ENCODE measurements at places on chromosomes 1 and 21.

DNA sequence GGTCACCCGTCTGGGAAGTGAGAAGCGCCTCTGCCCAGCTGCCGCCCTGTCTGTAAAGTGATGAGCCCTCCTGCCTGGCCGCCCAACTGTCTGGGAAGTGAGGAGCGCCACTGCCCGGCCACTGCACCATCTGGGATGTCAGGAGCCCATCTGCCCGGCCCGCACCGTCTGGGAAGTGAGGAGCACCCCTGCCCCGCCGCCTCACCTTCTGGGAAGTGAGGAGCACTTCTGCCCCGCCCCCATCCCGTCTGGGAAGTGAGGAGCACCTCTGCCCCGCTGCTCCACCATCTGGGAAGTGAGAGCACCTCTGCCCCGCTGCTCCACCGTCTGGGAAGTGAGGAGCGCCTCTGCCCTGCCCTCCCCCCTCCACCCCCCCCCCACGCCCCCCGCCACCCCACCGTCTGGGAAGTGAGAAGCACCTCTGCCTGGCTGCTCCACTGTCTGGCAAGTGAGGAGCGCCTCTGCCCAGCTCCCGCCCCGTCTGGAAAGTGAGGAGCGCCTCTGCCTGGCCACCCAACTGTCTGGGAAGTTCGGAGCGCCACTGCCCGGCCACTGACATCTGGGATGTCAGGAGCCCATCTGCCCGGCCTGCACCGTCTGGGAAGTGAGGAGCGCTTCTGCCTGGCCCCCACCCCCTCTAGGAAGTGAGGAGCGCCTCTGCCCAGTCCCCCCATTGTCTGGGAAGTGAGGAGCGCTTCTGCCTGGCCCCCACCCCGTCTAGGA is 4.5 kb upstream of the ZZZ3 start:
- DNase-seq, result no peak

- no peak for DNase-seq
These were observed 10.7 kb downstream of the DDAH1 start for GRCh38 chr1:85454214-85454613.

DNA sequence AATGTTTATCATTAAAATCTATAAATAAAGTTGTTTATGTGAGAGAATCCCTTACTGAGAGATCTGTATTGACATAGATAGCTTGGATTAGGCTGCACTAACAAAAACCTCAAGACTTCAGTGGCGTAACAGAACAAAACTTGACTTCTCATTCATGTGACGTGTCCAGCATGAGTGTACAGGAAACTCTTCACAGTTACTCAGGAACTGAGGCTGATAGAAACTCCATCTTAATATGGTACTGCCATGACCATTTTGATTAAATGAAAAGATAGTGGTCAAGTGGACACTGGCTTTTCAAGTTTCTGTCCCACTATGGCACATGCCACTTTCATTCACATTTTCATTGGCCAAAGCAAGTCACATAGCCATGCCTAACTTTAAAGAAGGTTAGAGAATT is 3.7 kb downstream of the ST3GAL3 start:
- no peak for DNase-seq

GRCh38 chr1:229266832-229267500 is 3.9 kb upstream of the RAB4A start:
- no peak for DNase-seq

DNA sequence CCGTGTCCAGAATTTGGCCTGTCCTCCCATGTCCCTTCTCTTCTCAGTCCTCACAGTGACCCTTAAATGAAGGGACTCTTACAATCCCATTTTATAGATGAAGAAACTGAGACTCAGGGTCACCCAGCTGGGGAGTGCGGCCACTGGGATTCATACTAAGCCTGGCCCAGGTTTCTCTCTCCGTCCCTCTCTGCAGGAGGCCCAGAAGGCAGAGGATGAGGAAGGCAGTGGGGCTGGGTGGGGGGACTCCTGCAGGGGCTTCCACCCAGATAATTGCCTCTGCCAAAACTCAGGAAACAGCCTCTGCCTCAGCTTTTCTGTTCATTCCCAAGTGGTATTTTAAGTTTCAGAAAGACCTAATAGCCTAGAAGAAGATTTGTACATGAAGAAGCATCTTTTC is 299.8 kb downstream of the MATN1 start:
- no peak for DNase-seq

GRCh38 chr1:207414606-207415108 is 39.5 kb upstream of the CR2 start:
- DNase-seq, result no peak

GRCh38 chr1:207867136-207868109 is 43.5 kb downstream of the CD34 start:
- DNase-seq, result peak; percentile 57

DNA sequence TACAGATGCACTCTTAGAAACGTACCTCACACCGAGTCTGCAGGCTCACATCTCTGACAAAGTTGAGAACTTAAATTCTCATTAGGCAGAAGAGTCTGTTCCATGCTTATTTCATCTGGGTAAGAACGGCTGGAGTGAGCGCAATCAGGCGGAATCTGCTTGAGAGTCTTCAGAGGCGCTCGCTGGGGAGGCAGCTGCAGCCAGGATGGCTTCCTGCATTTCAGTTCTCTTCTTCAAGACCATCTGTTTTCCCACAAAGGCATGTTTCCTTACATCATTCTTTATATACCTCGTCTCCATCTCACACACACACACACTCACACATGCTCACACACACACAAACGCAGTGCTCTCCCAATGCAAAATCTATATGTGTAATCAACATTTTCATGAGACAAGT is 497.1 kb downstream of the AJAP1 start:
- no peak for DNase-seq

- no peak for DNase-seq
These were observed 408.4 kb downstream of the NTNG1 start for GRCh38 chr1:107549152-107549810.

DNA sequence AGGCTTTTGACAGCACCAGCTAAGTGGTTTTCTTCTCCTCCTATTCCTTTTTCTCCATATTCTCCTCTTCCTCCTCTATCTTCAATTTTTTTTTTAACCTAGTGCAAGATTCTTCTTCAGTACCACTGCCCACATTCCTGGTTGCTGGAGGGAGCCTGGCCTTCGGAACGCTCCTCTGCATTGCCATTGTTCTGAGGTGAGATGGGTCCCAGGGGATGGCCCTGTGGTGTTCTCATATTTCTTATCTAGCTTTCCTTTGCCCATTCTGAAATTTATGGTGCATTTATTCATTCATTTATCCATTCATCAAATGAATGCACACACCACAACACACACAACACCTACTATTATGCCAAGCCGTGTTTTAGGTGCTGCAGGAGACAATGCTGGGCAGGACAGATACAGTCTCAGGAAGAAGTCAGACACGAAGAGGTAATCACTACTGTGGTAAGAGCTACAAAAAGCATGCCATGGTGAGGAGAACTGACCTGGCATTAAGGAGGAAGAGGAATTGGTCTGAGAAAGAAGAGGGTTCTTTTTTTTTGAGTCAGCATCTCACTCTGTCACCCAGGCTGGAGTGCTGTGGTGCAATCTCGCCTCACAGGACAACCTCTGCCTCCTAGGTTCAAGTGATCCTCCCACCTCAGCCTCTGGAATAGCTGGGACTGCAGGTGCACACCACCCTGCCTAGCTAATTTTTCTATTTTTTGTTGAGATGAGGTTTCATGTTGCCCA is 47.5 kb upstream of the TDRD10 start:
- peak; percentile 51 for DNase-seq

DNA sequence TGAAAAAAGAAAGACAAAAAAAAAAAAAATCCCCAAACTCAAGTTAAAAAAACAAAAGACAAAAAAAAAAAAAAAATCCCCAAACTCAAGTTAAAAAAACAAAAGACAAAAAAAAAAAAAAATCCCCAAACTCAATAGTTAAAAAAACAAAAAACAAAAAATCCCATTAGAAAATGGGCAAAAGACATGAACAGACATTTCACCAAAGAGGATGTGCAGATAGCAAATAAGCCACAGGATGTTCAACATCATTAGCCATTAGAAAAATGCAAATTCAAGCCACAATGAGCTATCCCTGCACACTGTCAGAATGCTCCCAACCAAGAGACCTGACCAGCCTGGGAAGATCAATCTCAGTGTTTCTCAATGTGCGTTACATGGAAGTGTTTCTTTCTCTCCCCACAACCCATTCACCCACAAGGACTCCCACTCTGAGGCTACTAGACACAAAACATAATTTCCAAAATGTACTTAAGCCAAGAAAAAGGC is 33.9 kb downstream of the MRAP start:
- no peak for DNase-seq

DNA sequence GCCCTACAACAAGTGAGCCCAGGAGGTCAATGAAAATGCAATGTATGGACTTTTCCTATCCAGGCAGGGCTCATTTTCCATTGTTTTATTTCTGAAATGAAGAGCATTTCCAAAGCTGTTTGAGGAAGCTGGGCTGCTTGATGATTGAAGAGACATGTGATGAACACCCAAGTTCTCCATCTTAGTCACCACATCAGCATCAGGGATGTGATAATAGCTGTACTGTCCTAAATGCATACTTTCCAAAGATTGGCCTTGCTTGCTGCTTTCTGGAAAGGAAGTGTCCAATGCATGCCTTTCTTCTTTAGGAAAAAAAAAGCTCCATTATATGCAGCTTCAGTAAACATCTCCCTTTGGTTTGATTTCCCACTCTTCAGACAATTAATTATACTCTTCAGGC is 425.9 kb upstream of the RUNX1 start:
- DNase-seq, result no peak

GRCh38 chr1:116704278-116704677 is 36.7 kb upstream of the IGSF3 start:
- no peak for DNase-seq

DNA sequence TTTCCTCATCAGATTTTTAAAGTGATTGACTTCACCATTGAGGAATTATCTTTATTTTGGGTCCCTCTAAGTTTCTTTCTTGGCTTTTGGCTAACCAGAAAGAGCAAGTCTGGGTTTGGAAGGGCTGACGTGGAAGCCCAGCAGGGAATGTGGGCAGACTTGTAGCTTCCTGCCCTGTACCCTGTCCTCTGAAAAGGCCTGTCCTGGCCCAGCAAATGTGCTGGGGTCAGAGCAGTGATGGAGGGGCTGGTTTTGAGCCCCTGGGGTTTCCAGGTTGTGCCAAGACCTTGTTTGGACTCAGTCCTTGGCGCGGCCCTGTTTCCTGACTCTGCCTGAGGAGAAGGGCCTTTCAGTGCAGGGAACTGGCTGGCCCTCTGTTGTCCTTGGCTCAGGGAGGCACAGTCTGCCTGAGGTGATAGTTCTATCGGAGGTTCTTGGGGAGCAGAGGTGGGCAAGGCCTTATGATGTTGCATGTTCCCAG is 72.1 kb downstream of the UCK2 start:
- DNase-seq, result no peak

DNA sequence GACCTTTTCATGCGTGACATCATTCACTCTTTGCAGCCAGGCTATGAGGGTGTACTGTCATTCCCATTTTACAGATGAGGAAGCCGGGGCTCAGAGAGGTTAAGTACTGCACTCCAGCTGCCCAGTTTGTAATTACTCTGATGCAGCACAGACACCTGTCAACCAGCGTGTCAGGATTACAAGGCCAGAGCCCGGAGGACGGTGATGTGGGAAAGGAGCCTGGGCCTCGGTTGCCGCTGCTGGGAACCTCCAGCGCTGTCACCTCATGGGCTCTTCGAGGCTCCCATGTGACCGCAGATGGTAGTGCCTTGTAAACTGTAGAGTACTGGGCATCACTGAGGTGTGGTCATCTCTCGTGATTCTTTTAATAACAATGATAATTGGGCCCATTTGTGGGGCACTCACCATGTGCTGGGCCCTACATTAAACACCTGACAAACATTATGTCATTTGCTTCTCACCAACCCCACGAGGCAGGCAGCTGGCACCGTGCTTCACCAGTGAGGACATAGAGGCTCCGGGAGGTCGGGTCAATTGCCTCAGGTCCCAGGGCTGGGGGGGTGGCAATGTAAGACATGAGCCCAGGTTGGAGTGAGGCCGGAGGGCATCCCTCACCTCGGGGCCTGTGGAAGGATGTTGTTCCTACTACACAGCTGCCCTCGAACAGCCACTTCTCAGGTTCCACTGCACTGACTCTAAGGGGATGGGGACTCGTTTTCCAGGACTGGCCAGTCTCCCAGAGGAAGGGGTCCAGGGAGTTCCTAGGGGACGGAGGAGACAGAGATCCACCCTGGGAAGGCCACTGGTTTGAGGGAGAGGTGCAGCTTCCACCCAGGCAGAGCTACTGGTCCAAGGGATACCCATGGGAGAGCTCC is 42.8 kb upstream of the PADI1 start:
- DNase-seq, result no peak

GRCh38 chr1:206029484-206029883 is 5.8 kb upstream of the CTSE start:
- no peak for DNase-seq

DNA sequence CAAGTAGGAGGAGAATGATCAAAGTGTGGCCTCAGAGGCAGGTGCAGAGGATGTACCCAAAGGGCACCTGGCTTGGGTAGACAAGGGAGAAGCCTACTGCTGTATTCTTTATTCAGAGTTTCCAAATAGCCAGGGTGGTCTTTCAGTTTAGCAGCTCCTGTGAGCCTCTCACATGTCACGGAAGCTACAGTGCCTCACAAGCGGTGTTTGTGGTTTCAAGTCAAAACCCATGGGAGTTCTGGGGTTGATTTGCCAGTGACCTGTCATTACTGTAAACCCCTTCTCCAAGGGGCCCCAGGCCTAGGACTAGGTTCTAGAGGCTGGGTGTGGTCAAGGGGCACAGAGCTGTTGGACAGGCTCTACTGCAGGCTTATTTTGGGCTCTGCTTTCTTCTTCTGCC is 10.2 kb upstream of the IL10 start:
- DNase-seq, result no peak

DNA sequence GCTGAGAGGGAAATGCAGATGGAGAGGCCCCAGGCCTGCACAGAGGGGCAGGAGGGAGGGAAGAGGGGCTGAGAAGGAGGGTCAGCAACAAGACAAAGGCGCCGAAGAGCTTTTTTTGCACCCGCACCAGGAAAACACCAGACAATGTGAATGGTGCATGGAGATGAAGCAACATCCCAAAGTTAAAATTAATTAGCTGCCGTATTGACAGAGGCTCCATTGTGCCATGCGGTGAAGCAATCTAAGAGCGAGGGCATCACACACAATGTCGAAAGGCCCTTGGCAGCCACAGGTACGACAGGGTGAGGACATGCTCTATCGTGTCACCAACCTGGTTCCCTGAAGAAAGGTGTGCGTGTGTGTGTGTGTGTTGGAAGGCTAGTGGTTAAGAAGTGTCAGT is 41.2 kb downstream of the SSBP3 start:
- peak; percentile 51 for DNase-seq

GRCh38 chr1:18142969-18143368 is 35.4 kb downstream of the IGSF21 start:
- DNase-seq, result no peak

- no peak for DNase-seq
These were observed 208.0 kb upstream of the GALNT2 start for GRCh38 chr1:229859026-229859425.

GRCh38 chr1:203271962-203272632 is 33.2 kb upstream of the BTG2 start:
- DNase-seq, result peak; percentile 32

- no peak for DNase-seq
These were observed 25.8 kb upstream of the CAPZB start for GRCh38 chr1:19511116-19511515.

- DNase-seq, result peak; percentile 46
These were observed at the start of gene COL6A2 for GRCh38 chr21:46097336-46098293. TSS of gene COL6A2 (plus strand) at chr21:46098112.

All from upper lobe of left lung (tissue), 6 donors.